ENCODE measurements at places on chromosomes 3 and 15.

GRCh38 chr3:16534640-16535262 is 21.3 kb upstream of the RFTN1 start:
- DNase-seq = no peak

GRCh38 chr3:72678380-72678779 is 169.9 kb downstream of the SHQ1 start:
- DNase-seq = no peak

GRCh38 chr3:18766974-18767373 is 341.8 kb upstream of the SATB1 start:
- no peak for DNase-seq

GRCh38 chr3:117699058-117699457 is 989.5 kb downstream of the TUSC7 start:
- no peak for DNase-seq

DNA sequence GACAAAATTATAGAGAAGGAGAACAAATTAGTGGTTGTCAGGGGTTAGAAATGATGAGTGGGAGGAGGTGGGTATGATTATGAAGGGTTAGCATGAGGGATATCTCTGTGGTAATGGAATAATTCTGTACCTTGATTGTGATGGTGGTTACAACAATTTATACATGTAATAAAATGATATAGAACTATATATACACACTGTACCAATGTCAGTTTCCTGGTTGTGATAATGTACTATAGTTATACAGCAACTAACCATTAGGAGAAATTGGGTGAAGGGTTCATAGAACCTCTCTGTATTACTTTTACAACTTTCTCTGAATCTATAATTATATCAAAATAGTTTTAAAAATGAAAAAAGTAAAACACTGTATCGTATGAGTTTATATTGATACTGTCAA is 148.1 kb downstream of the ZNF621 start:
- DNase-seq = no peak

DNA sequence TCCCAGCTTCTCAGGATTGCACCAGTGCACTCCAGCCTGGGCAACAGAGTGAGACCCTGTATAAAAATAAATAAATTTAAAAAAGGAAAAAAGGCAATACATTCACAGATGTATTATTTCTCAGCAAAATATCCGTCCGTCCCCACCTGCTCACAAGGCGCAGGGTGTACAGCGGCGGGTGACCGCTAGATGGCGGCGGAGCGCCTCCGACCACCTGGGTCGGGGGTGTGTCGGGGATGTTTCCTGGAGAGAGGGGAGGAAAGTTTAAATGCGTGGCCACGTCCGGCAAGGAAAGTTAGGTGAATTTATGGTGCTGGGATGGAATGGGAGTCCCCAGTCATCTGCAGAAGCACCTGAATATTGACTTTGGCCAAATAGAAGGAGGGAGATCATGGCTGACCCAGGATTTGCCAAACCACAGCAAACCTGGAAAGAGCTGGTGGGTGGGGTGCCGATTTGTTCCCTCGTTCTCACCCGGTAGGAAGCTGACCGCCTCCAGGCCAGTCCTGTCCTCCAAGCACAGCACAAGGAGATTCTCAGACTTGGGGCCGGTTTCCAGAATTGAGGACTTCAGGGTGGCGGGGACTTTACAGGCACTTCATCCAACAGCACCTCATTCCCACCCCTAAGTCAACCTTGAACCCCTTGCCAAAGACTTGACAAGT is 88.3 kb downstream of the TMEM266 start:
- peak; percentile 60 for DNase-seq

GRCh38 chr15:93779341-93779740 is 452.0 kb upstream of the MCTP2 start:
- no peak for DNase-seq

GRCh38 chr3:136842294-136842693 is 19.7 kb upstream of the NCK1 start:
- DNase-seq = no peak

GRCh38 chr3:8223766-8224165 is 277.9 kb upstream of the LMCD1 start:
- no peak for DNase-seq

DNA sequence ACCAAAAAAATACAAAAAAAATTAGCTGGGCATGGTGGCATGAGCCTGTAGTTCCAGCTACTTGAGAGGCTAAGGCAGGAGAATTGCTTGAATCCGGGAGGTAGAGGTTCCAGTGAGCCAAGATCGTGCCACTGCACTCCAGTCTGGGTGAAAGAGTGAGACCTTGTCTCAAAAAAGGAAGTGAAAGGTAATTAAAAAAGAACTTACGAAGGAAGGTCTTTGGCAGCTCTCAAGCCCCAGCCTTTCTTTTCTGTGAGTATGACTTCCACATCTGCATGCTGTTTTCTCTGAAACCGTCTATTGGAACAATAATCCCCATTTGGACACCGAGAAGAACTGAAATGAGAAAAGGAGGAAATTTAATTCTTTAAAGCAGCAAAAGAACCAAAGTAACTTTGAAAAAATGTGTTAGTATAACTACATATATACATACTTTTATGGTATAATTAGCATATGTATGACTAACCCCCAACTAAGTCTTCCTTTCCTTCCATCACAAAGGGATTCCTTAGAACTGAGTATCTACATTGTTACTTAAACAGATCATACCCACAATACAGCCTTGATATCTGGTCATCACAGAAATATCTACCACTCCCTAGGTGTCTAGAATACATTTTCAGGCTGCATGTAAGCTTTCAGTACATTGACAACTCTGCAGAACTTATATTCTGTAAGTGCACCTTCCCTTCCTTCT is 50.1 kb downstream of the SETD2 start:
- no peak for DNase-seq

- no peak for DNase-seq
These were observed 299.8 kb upstream of the THBS1 start for GRCh38 chr15:39281094-39281493.

DNA sequence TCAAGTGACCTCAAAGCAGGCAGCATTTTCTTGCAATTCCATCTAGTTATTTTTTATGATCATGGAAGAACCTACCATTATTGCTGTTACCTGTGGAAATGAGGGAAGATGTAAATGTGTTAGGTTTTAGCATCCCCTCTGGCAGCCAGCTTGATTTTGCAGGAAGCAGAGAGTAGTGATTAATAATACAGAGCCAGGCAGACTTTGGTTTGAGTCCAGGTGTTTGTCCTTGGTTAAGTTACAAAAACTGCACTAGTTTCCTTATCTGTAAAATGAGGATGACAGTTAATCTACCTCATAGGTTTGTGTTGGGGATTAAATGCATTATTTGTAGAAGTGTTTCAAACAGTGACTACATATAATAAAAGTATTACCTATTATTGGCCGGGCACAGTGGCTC is 6.7 kb upstream of the ZNF621 start:
- DNase-seq = no peak

GRCh38 chr3:129773691-129774663 is 119.5 kb downstream of the TMCC1 start:
- no peak for DNase-seq

DNA sequence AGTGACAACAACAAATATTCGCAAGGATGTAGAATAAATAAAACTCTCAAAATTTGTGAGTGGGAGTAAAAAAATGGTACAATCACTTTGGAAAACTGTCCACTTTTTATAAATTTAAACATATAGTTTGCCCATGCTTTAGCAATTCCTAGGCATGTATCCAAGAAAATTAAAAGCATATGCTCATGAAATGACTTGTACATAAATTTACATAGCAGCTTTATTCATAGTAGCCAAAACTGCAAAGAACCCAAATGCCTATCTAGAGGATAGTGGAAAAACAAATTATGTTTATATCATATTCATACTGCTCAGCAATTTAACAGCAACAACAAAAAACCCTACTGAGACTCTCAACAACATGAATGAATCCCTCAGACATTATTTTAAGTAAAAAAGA is 363.6 kb upstream of the CCDC54 start:
- no peak for DNase-seq

- no peak for DNase-seq
These were observed 21.9 kb downstream of the MEGF11 start for GRCh38 chr15:66231394-66232266.

- DNase-seq = no peak
These were observed 275.5 kb downstream of the PDCD6IP start for GRCh38 chr3:34073961-34074360.

GRCh38 chr3:12963231-12963896 is 109.9 kb downstream of the IQSEC1 start:
- DNase-seq = no peak

DNA sequence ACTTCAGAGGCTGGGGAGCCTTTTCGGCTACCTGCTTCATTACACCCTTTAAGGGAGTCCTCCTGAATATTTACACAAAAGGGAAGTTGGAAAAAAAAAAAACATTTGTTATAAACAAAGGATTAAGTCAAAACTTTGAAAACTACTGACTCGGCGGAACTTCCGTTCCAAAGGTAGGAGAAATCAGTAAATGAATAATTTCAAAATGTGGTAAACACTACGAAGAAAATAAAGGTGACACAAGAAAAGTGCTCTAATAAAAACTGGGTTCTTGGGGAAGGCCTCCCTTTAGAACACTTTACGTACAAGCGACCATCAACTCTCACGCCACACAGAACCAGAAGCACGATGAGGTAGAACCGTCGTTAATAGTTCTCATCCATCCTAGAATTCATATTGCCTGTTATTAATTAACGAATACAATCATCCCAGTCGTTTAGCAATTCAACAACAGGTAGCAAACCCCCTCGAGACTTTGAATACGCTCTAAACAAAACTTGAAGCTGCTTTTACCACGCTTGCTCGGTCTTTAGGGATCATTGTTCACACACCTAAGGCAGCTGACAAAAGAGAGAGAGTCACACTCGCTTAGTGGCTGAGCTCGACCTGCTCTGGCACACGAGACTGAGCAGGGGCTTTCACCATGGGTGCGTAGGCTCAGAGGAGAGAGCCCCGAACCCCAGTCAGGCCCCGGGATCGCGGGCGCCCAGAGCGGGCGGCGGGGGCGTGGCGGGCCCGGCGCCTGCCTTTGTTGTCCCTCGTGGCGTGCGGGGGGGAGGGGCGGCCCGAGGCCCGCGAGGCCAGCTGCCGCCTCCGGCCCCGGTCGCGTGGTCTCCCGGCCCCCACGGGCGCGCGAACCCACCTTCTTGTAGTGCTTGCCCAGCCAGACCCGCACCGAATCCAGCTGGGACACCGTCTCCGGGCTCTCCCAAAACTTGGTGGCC is 680 bp downstream of the SMARCC1 start:
- peak; percentile 68 for DNase-seq

DNA sequence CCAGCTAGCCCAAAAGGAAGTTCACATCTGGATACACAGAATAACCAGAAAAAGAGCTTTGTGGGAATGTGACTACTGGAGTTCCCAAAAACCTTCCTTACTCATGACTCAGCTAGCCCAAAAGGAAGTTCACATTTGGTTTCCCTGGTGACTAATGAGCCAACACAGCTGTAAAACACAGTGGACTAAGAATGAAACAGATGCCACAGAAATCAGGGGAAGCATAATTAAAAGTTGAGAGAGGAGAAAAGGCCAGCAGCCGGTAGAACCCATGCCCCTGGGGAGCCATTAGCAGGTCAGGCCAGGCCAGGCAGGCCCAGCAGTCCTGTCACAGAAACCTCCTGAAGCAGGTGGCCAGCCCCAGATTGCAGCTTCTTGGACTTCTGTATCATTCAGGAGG is 130.3 kb downstream of the GHSR start:
- DNase-seq = peak; percentile 79

- no peak for DNase-seq
These were observed 3.8 kb upstream of the MYRIP start for GRCh38 chr3:39805650-39806049.

DNA sequence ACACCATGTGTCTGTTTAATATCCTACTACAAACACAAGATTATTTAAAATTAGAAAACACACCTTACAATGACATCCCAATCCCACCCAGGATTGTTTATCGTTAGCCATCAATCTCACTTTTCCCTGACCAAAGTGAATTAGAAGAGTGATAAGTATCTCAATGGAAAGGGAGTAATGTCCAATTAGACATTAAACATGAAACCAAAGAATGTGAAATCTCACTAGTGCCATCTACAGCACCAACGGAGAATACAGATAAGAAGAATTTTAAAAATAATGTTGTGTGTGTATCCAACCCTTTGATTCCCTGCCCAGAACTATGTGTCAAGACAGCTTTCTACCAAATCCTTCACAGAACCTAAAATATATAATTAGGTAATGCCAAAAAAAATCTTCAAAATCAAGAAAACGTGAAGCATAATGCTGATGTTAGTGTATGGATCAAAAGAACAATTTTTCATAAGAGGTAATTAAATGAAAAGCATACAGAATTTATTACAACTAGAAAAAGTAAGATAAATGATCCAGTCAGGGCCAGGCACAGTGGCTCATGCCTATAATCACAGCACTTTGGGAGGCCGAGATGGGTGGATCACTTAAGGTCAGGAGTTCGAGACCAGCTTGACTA is 64.2 kb downstream of the SCAPER start:
- DNase-seq = peak; percentile 37

DNA sequence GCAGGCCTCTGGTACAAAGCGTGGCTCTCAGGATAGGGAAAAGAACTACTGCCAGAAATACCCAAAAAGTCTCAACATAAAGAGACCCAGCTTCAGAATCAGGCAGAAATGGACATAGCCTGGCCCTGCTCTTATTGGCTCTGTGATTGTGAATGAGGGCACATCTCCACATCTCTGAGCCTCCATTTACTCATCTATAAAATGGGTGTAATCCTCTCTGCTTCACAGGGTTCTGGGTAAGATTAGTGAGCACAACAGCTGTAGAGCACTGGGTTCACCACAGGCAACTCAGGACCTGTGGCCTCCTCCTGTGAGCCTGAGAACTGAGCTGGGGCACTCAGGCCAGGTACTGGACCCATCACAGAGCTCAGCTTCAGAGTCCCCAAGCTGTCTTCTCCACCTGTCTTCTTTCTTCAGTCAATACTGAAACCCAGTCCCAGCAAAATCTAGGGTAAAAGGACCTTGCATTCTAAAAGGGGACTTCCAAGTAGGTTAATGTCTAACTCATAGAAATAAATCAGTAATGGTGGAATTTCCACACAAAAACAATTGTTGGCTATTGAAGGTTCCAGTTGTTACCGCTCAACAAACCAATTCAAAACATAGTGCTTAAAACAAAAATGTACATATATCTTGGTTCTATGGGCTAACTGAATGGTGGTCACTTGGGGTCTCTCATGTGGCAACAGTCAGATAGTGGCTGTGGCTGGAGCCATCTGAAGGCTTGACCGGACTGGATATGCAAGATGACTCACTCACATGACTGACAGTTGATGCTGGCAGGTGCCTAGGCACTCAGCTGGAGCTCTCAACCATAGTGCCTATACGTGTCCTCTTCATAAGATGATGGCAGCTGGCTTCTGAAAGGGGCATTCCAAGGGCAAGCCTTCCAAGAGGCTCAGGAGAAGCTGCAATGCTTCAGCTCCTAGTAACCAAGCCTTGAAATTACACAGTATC is 47.3 kb downstream of the TRIM42 start:
- DNase-seq = no peak

- no peak for DNase-seq
These were observed 193.6 kb upstream of the GRM7 start for GRCh38 chr3:6667354-6667753.

GRCh38 chr15:68362537-68363126 is 69.3 kb downstream of the ITGA11 start:
- no peak for DNase-seq

- no peak for DNase-seq
These were observed 48.2 kb downstream of the FOXL2 start for GRCh38 chr3:138898708-138899107.

GRCh38 chr3:187808527-187808895 is 63.2 kb upstream of the BCL6 start:
- no peak for DNase-seq

GRCh38 chr3:194688946-194689345 is 3.3 kb downstream of the FAM43A start:
- DNase-seq = no peak

- no peak for DNase-seq
These were observed 32.4 kb upstream of the MME start for GRCh38 chr3:155047672-155048071.

- no peak for DNase-seq
These were observed 530.6 kb upstream of the IL12A start for GRCh38 chr3:159458010-159458409.
